ENCODE measurements at places on chromosomes 16 and 17.

DNA sequence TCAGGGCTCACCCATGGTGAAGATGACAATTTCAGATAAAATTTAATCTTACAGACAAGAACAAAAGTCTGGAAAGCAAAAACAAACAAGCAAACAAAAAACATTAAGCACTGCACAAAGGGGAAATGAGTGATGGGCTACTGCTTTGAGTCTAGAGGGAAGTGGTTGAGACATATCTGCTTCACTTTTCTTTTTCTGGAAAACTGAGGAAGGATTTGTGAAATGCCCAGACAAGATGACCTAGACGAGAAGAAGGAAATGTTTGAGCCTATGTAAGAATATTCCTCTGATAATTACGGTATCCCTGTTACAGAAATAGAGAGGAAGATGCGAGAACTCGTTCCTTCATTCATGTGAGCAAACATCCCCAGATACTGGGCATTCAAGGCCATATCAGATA is 11.5 kb upstream of the HYDIN start:
- DNase-seq: no peak

- no peak for DNase-seq
Observed at GRCh38 chr17:52648995-52649394, 490.5 kb upstream of the CA10 start.

DNA sequence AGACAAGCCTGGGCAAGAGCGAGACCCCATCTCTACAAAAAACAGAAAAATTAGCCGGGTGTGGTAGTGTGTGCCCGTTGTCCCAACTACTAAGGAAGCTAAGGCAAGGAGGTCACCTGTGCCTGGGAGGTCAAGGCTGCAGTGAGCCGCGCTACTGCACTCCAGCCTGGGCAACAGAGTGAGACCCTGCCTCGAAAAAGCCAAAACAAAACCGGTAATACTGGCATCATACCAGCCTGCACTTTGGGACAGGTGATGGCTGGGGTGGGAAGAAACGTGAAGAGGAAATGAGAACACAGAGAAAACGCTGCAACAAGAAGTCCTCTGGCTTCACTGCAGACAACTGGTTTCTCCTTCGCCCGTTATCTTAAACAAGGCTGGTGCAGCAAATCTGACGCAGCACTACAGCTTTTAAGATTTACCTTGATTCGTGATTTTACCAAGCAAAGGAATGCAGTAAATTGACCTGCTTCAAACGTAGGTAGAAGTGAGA is 725 bp upstream of the CASC3 start:
- DNase-seq: no peak

DNA sequence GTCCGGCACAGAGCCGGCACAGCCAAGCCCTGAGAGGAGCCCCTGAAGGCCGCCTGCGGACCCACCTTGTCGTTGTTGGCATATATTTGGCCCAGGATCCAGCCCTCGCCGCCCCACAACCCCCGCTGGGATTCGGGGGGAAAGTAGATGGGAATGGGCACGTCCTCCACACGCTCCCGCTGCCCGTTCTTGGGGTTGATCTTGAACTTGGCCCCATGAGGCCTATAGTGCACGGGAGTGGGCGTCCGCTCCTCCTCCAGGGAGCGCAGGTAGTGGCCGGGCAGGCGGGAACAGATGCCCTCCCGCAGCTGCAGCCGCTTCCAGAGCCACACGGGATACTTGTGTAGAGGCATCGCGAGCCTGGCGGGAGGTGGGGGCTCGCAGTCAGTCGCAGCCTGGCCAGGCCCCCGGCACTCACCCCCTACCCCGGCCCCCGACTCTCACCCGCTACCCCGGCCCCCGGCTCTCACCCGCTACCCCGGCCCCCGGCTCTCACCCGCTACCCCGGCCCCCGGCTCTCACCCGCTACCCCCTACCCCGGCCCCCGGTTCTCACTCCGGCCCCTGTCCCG is 387 bp downstream of the MRPL28 start:
- DNase-seq: no peak

DNA sequence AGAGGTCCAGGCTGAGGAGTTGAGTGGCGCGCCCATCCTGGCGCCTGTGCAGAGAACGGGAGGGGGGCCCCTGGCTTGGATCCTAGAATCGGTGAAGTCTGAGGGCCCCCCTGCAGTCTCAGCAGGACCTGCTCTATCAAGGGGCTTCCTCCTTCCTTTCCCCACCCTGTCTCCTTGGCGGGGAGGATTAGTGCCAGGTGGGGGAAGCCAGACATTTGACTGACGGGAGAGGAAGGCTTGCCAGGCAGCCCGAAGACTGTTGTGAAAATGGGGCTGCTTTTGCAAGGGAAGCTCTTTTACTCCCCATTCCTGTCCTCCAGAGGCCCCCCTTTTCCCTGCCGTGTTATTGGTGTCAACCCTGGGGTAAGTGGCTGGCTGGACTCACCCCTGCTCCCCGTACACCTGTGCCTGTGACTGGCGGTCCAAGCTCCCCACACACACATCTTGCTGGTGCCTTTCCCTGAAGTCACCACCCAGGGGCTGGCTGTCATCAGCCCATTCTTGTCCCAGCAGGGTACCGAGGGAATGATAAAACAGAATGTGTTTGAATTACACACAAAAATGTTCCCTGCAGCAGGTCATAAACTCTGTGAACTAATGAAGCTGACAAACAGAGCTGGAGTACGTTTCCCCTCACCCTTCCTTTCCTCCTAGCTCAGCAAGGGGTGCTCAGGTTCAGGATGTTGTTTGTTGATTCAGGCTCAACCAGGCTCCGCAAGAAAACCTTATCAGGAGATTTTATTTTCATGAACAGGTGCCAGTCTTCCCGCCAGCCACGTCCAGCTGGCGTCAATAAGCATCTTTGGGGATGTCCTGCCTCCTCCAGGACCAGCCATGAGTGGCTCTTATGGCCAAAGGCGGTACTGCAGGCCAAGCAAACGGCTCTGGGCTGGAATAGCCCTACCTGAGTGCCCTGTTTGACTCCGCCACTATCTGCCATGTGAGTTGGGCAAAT is 4.4 kb upstream of the ARMC7 start:
- DNase-seq: peak; percentile 84
